Stimulated activated memory B cell treated with anti-CD40 and anti-IgM and Interleukin-4, amounts not matched to agents 10 μg/mL and 1 μg/mL and 100 μg/mL, for 72 hours (primary cell): ENCODE measurements at places on chromosomes 1 and 21.
A peak's percentile ranks its signal among the peaks of the same experiment; 100 is the strongest.

DNA sequence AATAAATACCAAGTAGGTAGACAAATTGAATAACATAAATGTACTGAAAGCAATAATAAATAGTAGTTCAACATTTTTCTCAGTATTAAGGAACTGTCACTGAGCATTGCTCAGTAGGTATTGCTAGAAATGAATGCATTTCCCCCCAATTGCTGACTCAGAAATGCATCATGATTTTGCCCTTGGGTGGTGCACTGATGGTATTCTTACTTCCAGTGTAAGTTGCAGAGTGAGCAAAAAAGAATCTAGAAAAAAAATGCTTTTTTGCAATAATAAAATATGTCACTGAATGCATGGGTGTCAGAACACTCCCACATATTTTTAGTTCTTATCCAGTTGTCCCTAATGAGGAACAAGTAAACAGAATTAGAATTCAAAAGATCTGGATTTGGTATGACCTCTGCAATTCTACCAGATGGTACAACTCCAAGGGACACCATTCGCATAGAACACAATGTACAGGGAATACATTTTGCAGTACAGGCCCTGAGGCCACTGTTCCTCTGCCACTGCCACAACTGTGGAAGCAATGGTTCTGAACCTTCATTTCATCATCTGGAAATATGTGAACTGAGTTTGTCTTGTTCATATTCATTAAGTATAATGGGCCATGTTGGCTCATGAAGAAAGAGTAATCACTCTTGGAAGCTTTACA, 78.0 kb downstream of the ATP6V1G3 start:
- H3K36me3 ChIP-seq = no peaks in the 10 kb centered on the region
- H3K4me3 ChIP-seq = no peak overlapping the region
- H3K4me1 ChIP-seq = no peaks in the 10 kb centered on the region
- H3K27me3 ChIP-seq = no peaks in the 10 kb centered on the region
- no peak overlapping the region for H3K27ac ChIP-seq
- no peak for ATAC-seq

- H3K27me3 ChIP-seq = no peaks in the 10 kb centered on the region
- H3K4me1 ChIP-seq = peaks cover 14% of the 10 kb centered on the region
- peaks cover 26% of the 10 kb centered on the region for H3K36me3 ChIP-seq
- no peak overlapping the region for H3K4me3 ChIP-seq
- H3K27ac ChIP-seq = no peak overlapping the region
Observed at GRCh38 chr1:101302831-101303511, 66.2 kb downstream of the S1PR1 start.

- no peak for ATAC-seq
- no peak overlapping the region for H3K27ac ChIP-seq
- H3K4me1 ChIP-seq = no peaks in the 10 kb centered on the region
- no peaks in the 10 kb centered on the region for H3K36me3 ChIP-seq
Observed at GRCh38 chr1:15197591-15198447, 44.3 kb downstream of the TMEM51 start.

- no peaks in the 10 kb centered on the region for H3K4me1 ChIP-seq
- H3K4me3 ChIP-seq = no peak overlapping the region
- H3K36me3 ChIP-seq = no peaks in the 10 kb centered on the region
- ATAC-seq = no peak
Observed at GRCh38 chr1:33824321-33824720, 39.6 kb upstream of the HMGB4 start.

DNA sequence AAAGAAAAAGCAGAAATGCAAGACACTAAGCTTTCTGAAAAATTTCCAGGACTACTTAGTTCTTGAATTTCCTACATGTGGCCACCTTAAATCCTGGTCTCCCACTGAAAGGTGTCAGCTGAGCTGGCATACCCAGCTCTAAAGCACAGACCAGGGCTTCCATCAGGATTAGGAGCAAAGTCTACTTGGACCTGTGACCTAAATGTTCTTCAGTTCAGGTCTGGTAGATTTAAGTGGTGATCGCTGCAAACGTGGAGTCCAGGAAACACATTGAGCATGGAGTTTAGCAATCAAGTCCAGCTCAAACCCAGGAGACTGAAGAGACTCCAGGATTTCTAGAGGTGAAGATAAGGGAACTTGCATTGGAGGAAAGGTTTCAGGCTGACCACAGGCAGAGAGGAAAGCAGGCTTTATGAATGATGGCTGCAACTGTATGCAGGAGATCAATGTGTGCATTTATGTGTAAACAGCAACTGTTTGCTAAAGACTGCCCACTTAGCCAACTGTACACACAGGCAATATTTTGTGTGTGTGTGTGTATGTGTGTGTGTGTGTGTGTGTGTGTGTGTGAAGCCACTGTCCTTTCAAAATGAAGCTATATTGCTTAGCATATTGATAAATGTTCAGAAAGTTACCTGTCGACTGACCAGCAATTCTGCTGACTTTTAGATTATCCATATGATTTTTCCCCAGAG, 75.2 kb downstream of the LMX1A start:
- ATAC-seq = no peak
- peaks cover 38% of the 10 kb centered on the region for H3K27me3 ChIP-seq
- H3K27ac ChIP-seq = no peak overlapping the region
- no peaks in the 10 kb centered on the region for H3K36me3 ChIP-seq

DNA sequence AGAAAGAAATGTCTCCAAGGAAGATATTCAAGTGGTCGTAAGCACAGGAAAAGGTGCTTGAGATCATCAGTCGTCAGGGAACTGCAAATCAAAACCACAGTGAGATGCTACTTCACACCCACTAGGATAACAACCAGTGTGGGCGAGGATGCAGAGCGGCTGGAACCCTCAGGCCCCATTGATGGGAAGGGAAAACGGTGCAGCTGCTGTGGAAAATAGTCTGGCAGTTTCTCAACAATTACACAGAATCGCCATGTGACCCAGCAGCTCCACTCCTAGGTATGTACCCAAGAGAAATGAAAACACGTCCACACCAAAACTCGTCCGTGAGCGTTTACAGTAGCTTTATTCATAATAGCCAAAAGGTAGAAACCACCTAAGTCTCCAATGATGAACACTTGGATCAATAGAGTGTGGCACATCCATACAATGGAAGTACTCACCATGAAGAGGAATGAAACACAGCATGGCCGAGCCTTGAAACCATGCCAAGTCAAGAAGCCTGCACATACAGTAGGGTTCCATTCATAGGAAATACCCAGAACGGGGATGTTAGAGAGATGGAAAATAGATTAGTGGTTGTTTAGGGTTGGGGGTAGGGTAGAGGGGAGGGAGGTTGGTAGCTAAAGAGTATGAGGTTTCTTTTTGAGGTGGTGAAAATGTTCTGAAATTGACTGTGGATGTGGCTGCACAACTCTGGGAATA, 6.1 kb downstream of the DFFB start:
- H3K36me3 ChIP-seq = peaks cover 15% of the 10 kb centered on the region
- no peaks in the 10 kb centered on the region for H3K27me3 ChIP-seq
- H3K4me3 ChIP-seq = no peak overlapping the region
- ATAC-seq = no peak
- peaks cover 26% of the 10 kb centered on the region for H3K4me1 ChIP-seq

DNA sequence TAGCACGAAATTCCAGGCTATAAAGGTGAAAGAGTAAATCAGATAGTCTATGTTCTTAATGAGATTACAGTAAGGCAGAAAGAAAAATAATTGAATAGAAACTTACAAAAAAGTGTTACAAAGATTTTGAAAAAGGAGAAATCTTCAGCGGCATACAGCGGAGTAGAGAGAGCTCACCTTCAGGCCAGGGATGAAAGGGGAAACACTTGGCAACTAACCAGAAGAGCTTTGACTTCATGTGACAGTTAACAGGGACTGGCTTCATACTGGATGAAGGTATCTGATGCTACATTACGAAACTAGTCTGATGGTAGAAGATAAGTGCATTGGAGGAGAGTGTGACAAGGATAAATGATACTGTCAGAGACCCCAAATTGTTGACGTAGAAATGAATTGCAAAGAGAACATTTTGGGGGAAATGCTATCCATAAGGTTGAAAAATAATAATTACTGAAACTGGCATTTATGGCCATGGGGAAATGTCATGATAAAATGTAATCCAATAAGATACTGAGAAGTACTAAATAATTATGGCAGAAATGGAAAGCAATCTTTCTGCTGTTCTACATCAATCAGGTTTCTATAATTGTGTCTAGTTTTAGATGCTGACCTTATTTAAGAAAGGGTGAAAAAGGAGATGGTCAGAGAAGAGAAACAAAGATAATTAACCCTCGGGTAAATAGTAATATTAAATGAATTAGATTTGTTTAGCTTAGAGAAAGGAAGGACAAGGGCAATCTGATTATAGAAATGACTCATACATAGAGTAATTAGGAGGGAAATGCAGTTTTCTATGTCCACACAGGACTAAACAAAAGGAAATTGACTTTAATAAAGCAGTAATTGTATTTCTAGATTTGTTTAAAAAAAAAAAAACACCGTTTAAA, 808.7 kb downstream of the NCAM2 start:
- no peaks in the 10 kb centered on the region for H3K4me1 ChIP-seq
- no peaks in the 10 kb centered on the region for H3K36me3 ChIP-seq
- ATAC-seq = no peak
- H3K27ac ChIP-seq = no peak overlapping the region
- no peaks in the 10 kb centered on the region for H3K27me3 ChIP-seq

- no peak overlapping the region for H3K4me3 ChIP-seq
- no peak for ATAC-seq
- H3K27ac ChIP-seq = peak overlapping the region; percentile 72
- H3K27me3 ChIP-seq = no peaks in the 10 kb centered on the region
- H3K4me1 ChIP-seq = peaks cover 56% of the 10 kb centered on the region
Observed at GRCh38 chr1:27147842-27148518, 6.9 kb downstream of the SLC9A1 start.

GRCh38 chr1:227449741-227450441, 113.5 kb upstream of the ZNF678 start:
- no peak overlapping the region for H3K4me3 ChIP-seq
- H3K36me3 ChIP-seq = no peaks in the 10 kb centered on the region
- H3K27ac ChIP-seq = no peak overlapping the region
- no peaks in the 10 kb centered on the region for H3K4me1 ChIP-seq
- peaks cover 55% of the 10 kb centered on the region for H3K27me3 ChIP-seq

DNA sequence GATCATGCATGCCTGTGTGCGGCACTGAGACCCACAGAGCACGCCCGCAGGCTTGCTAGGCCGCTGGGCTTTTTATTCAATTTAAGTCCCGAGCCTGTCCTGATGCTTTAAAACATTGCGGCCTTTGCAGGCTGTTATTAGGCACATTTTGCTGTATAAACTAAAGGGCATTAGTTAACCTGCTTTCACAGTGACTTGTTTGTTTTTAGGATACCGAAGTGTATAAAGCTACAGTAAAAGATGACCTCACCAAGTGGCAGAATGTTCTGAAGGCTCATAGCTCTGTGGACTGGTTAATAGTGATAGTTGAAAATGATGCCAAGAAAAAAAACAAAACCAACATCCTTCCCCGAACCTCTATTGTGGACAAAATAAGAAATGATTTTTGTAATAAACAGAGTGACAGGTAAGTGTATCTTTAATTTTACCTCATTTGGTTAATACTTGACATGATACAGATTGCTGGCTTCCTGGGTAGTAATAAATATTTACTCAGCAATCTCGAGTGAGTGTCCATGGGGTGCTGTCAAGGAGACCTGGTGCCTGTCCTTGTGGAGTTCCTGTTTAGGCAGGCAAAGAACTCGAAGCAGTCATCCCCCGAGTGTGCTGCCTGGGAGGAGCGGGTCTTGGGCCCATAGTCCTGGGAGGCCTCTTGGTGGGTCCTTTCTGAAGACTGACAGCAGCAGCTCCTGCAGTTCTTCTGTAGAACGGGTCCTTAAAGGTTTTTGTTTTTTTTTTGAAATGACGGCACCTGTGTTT, 40.1 kb downstream of the TRAPPC10 start:
- H3K27me3 ChIP-seq = no peaks in the 10 kb centered on the region
- no peak for ATAC-seq
- no peak overlapping the region for H3K4me3 ChIP-seq
- H3K4me1 ChIP-seq = peaks cover 40% of the 10 kb centered on the region

- no peak overlapping the region for H3K4me3 ChIP-seq
- peaks cover 7% of the 10 kb centered on the region for H3K4me1 ChIP-seq
- peaks cover 32% of the 10 kb centered on the region for H3K36me3 ChIP-seq
- no peak overlapping the region for H3K27ac ChIP-seq
Observed at GRCh38 chr1:113913887-113914664, 8.9 kb downstream of the DCLRE1B start.

GRCh38 chr1:66557157-66557556, 23.2 kb downstream of the SGIP1 start:
- no peak overlapping the region for H3K27ac ChIP-seq
- no peak for ATAC-seq
- H3K4me1 ChIP-seq = no peaks in the 10 kb centered on the region
- H3K4me3 ChIP-seq = no peak overlapping the region
- peaks cover 15% of the 10 kb centered on the region for H3K27me3 ChIP-seq

DNA sequence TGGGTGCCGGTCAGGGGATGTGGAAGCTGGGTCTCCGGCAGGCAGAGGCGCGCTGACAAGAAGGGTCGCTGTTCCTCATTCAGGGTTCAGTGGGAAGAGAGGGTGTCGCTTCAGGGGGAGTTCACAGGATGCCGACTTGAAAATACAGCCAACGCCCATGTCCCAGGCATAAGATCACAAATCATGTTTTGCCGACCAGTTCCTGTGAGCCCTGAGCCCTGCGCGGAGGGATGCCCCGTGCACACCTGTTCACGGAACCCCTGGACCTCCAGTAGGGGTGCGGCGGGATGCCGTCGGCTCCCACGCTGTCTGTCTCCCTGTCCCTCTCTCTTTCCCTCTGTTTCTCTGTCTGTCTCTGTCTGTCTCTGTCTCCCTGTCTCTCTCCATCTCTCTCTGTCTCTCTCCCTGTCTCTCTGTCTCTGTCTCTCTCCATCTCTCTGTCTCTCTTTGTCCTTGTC, 26.8 kb downstream of the TP73 start:
- peak overlapping the region; percentile 48 for H3K27ac ChIP-seq
- peaks cover 24% of the 10 kb centered on the region for H3K27me3 ChIP-seq
- ATAC-seq = no peak

GRCh38 chr1:32361308-32361673, 994 bp downstream of the FAM229A start:
- H3K27me3 ChIP-seq = no peaks in the 10 kb centered on the region
- peaks cover 43% of the 10 kb centered on the region for H3K36me3 ChIP-seq
- H3K4me1 ChIP-seq = peaks cover 55% of the 10 kb centered on the region
- no peak overlapping the region for H3K4me3 ChIP-seq
- ATAC-seq = no peak
- peak overlapping the region; percentile 74 for H3K27ac ChIP-seq

DNA sequence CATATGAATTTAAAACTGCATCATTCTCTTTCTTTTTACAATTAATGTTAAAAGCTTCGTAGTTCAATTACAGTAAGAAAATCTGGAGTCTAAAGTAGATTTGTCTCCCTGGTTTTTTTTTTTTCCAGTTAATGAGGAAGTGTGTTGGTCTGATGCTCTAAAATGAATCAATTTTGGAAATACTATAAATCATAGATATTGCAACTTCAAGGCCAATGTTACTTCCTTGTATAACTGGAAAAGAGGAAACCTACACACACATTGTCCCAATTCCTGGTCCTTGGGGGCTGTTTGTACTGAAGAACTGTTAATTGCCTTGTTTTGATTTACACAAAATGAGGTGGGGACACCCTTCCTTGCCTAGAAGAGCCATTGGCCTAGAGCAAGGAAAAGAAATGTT, 107.2 kb downstream of the RGS2 start:
- ATAC-seq = no peak
- peaks cover 9% of the 10 kb centered on the region for H3K27me3 ChIP-seq
- peaks cover 6% of the 10 kb centered on the region for H3K36me3 ChIP-seq
